ENCODE measurements at places on chromosomes 1 and 21.

DNA sequence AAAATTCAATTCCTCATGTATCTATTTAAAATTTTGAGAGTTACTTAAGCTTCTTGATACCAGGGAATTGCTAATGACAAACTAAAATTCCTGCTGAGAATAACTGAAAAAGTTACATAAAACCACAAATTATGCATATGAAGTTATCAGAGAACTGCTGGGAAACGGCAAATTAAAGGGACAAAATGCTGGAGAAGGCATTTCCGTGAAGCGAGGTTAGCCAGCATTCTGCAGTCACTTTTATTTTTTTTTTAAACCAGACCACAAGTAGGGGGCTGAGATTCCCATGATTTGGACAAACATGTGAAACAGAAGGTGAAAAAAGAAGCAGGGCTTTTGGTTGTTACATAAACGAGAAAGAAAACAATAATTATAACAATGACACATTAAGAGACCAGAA is 737.6 kb upstream of the CHRM3 start:
- DNase-seq = no peak

- DNase-seq = no peak
These were observed 203.8 kb downstream of the LMX1A start for GRCh38 chr1:165152727-165153126.

DNA sequence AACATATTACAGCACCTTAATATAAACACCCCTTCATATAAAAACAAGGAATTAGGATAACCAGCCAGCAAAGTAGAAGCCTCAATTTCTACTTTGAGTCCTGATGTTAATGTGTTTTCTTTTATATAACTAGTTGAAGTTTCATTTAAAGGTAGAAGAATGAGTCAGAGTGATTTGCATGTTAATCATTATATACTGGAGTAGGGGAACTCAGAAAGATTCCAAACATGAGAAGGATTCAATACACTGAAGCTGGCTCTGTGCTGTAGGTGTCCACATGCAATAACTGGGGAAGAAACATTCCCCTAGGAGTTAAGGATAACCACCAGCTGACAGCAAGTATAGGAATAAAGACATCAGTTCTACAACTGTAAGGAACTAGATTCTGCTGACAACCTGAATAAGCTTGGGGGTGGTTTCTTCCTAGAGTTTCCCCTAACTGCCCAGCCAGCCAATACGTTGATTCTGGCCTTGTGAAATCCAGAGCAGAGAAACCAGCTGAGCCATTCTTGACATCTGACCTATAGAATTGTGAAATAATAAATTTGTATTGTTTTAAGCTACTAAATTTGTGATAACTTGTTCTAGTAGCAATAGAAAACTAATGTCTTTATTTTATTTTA is 33.4 kb upstream of the RNPC3 start:
- no peak for DNase-seq

DNA sequence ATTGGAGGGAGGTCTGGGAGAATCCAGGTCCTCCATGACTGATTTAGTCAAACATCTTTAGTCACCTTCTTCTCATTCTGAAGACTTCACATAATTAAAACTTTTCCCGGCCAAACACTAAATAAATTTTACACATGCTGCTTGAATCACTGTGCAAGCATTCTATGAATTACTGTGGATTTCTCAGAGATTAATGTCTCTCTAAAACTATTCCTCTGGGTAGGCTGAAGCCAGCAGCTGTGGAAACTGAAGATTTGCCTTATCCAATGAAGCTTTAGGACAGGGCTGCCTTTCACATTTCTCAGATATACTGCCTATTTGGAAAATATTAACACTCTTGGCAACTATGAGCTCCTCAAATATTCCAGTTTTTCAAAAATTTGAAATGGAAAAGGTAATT is 61.7 kb downstream of the JMJD4 start:
- DNase-seq = no peak

GRCh38 chr1:225481738-225482137 is 53.9 kb upstream of the LBR start:
- DNase-seq = no peak

GRCh38 chr1:55517036-55517435 is 301.9 kb upstream of the USP24 start:
- no peak for DNase-seq

Data from activated naive CD8-positive, alpha-beta T cell treated with anti-CD3 and anti-CD28 coated beads for 36 hours (primary cell).